ENCODE measurements at places on chromosomes 3 and 15. TPM values are rescaled to one million over a fixed set of nuclear protein-coding genes. Genes with fewer than 3 reads are reported as not detected.

The GABRR3 gene
- not detected for total RNA-seq

The BTLA gene
- not detected for total RNA-seq

The ECT2 gene
- 36.1 TPM for total RNA-seq

The TMEM62 gene
- 18.4 TPM for total RNA-seq

The GP5 gene
- not detected for total RNA-seq
